ENCODE measurements at places on chromosomes 13 and 19.

- DNase-seq, result no peak
Measured at GRCh38 chr13:33649212-33649878, 168.6 kb upstream of the RFC3 start.

DNA sequence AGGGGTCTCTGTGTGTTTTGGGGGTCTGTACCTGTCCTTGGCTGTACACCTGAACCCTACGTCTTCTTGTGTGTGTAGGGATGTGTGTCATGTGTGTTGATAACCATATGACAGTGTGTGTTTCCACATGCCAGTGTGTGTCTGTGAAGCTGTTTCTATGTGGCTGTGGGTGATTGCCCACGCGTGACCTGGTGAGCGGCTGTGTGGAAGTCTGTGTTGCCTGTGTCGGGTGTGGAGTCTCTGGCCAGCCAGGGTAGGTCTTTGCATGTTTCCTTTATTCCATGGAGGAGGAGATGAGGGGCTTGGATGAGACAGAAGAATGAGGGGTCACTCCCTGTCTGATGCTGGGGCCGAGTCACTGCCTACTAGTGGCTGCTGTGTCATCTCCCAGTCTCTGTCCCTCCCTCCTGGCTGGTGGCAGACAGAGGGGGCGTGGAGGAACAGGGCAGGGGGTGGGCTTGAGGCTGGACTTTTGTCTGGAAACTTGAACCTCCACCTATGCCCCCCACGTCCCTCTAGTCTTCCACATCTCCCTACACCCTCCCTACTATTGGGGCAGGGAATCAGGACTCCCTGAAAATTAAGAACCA lies 2.8 kb upstream of the FOSB start:
- no peak for DNase-seq

GRCh38 chr19:30799865-30800755 lies 427.9 kb downstream of the ZNF536 start:
- DNase-seq, result peak; percentile 34

DNA sequence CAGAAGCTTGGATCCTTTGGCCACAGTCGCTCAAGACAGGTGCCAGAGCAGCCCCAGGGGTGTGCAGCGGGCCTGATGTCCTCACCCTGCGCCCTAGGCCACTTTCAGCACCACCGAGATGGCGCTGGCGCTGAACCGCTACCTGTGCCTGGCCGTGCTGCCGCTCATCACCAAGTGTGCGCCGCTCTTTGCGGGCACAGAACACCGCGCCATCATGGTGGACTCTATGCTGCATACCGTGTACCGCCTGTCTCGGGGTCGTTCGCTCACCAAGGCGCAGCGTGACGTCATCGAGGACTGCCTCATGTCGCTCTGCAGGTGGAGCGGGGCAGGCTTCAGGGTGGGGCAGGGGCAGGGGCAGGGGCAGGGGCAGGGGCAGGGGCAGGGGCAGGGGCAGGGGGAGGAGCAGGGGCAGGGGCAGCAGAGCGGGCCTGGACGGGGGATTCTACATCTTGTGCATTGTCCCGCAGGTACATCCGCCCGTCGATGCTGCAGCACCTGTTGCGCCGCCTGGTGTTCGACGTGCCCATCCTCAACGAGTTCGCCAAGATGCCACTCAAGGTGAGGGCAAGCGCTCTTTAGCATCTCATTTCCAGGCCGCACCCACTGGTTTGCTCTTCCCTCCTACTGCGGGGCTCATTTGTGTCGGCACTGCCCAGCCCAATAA lies 69.1 kb downstream of the RYR1 start:
- no peak for DNase-seq

All from heart right ventricle (tissue), 16 donors.